Cortex of kidney (tissue), 1 donor: ENCODE measurements at places on chromosomes 4 and X.

- DNase-seq, result no peak
Observed at GRCh38 chr4:162852642-162853041, 314.0 kb downstream of the NAF1 start.

DNA sequence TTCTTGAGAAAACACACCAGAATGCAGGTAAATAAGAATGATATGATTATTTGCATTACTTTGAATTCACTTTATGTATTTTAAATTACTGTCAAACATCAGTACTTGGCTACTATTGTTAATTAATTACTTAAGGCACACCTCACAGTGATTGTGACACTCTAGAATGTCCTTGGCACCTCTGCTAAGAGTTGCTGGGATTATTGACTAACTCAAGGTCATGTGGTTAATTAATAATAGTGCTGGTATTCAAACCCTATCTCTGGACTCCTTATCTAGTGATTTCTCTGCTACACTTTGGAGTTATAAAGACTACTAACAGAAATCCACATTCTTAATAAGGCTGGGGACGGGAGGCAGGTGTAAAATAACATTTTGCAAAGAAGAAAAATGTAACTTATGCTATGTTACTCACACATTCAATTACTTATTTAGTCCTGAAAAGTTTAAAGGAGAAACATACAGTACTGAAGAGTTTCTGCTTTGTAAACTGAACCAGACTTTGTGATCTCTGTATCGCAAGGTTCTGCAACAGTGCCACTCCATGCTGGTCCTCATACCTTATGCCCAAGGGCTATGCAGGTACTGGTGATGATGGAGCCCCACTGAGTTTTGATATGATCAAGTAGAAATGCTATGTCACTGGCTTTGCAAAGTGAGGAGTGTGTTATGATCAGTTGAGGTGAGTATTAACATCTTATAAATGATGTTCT is 242.7 kb downstream of the MID1IP1 start:
- no peak for DNase-seq

DNA sequence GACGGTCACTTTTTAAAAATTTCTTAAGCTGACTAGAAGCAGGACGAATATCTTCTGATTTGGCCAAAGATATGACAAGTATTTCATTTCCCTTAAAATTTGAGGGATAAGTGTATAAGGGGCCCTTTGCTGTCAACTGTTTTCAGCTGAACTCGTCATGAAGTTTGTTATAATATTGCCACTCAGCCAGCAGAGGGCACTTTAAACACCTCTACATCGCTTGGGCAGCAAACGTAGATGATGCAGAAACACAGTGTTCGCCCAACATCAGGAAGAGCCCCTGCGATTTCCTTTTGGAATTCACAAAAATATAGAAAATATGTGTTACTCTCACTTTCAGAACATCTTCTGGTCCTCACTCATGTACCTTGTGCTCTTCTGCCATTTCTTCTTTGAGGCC is 435.7 kb upstream of the FMR1 start:
- DNase-seq, result no peak

DNA sequence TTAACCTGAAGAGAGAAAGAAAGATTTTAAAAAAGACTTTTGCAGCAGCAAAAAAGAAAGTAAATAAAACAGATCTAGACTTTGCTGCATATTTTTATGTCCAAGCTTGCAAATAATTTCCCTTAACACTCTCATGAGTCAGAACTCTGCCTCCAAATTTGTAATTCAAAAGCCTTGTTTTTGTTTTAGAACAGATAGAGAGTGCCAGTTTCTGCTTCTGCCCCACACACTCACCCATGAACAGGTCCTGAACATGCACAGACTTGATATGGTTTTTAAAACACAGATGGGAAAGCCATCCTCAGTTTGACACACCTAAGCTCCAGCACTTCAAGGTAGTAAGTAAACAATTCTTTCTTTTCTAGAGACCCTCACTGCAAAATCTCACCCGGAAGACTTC is 39.7 kb upstream of the VCX3B start:
- no peak for DNase-seq

DNA sequence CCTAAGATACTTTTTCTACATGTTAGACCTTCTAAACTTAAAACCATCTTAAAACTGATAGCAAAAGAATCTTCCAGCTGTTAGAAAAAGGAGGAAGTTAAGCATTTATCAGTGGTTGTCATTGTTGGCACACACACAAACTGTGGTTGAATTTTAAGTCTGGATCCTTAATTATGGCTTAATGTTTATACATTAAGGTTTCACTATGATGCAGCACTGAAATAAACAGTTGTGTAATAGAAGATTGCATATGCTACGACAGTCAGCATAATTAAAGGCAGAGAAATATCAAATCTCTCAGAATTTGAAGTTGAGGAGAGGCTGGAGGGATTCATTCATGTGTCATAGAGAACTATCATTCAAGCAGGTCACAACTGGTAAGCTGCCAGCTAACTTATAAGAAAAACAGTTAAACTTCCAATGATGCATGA is 32.3 kb downstream of the ADGRA3 start:
- DNase-seq, result no peak

DNA sequence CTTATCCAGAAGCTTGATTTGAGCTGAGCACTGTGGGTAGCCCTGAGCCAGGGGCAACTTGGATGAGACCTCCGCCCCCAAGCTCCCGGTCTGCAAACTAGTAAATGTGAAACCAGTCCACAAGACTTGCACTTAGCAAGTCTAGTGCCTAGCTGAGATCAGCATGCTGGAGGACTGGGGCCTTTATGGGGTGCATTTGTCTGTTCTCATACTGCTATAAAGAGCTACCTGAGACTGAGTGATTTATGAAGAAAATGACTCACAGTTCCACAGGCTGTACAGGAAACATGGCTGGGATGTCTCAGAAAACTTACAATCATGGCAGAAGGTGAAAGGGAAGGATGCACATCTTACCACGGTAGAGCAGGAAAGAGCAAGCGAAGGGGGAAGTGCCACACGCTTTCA is 42.1 kb upstream of the HOPX start:
- DNase-seq, result no peak

- no peak for DNase-seq
Observed at GRCh38 chr4:15479089-15479912, 9.6 kb downstream of the CC2D2A start.

GRCh38 chrX:17744896-17745523 is 7.7 kb downstream of the SCML1 start:
- no peak for DNase-seq

DNA sequence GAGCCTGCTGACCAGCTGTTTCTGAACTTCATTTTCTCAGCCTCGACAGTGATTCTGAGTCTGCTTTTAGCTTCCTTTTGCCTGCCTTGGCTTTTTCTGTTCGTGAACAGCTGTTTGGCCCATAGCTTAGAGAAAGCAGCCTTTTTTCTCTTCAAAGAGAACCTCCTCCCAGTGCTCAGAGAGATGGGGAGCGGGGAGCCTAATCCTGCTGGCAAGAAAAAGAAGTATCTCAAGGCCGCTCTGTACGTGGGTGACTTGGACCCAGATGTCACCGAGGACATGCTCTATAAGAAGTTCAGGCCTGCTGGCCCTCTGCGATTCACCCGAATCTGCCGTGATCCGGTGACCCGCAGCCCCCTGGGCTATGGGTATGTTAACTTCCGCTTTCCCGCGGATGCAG is 756 bp downstream of the PABPC5 start:
- DNase-seq, result no peak

GRCh38 chr4:140372751-140373327 is 607 bp upstream of the SCOC start:
- no peak for DNase-seq

DNA sequence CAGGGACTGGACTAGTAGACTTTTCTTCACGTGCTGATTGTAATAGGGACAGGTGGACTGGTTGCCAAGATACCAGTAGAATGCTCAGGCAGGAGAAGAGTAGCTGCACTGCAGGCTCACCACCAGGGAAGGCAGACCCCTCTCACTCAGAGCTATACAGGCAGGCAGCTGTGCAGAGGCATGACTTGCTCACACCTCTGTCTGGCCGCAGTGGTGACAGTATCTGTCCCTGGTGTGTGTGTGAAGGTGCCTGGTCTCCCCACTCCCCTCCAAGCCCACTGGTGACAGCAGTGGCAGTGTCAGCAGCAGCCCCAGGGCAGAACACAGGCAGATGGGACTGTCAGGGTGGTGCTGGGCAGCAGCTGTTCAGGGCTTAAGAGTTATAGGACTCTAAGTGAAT is 140.7 kb downstream of the RPS6KA6 start:
- DNase-seq, result no peak

DNA sequence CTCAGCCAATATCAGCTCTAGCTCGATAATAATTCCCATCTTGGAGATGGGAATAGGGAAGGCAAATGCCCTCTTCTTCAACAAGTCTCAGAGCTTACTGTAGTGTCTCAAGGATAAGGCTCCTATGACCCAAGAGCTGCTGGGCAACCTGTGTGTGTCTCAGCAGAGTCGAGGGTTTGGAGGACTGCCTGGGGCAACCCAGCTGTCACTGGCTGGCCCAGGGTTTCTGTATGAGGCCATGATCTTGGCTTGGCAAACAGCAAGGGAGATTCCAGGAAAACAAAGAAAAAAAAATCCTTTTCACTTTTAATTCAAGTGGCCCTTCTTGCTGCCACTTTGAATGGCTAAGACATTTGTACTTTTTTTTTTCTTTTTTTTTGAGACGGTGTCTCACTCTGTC is 34.4 kb downstream of the TMSB4X start:
- no peak for DNase-seq

GRCh38 chr4:24862073-24862751 is 50.6 kb downstream of the CCDC149 start:
- DNase-seq, result no peak

DNA sequence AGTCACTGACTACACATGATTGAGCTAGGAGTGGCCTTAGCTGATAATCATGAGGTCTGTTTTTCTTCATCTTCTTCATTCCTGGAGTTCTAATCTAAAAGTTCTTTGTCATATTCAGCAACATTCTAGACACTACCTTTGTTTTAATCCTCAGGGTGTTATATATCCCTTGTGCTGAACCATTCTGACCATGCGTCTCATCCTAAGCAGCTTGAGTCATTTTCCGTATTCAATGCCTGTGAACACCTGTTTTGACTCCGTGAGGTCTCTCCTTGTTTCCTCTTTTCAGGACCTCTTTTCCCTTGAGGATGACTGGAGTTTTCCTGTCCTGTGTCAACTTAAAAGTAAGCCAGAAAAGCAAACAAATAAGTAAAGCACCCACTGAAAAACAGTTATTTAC is 597.9 kb downstream of the GBA3 start:
- DNase-seq, result no peak

DNA sequence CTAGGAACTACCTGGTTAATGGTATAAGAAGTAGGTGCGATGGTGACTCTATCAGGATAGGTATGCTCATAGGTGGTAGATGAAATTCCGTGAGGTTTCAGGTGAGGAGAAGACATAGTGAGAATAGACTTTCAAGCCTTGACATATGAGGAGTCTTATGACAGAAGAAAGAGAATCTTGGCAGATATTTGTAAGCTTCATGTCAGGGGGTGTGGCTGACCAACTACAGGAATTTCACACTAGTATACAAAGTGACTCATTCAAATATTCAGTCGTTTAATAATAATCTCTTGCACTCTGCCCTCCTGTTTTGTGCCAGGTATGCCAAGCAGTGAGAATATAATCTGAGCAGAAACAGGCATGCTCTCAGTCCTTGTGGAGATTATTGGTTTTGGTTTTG is 22.8 kb downstream of the PACRGL start:
- no peak for DNase-seq

- no peak for DNase-seq
Observed at GRCh38 chr4:148443512-148444295, 1.5 kb upstream of the NR3C2 start.

- DNase-seq, result no peak
Observed at GRCh38 chr4:118340109-118340508, 12.7 kb downstream of the PRSS12 start.

DNA sequence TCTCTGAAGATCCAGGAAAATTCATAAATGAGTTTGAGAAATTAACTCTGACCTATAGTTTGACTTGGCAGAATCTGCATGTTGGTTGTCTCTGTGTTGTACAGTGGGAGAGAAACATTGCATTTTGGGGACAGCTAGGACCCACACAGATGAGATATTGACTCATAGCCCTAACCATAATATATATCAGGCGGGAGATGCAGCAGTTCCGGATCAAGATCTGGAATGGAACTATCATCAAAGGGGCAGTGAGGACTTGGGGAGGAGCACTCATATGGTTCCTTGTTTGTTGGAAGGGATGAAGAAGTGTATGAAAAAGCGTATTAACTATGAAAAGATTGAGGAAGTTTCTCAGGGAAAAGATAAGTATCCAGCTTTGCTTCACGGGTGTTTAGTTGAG is 14.0 kb downstream of the CXCL2 start:
- no peak for DNase-seq

DNA sequence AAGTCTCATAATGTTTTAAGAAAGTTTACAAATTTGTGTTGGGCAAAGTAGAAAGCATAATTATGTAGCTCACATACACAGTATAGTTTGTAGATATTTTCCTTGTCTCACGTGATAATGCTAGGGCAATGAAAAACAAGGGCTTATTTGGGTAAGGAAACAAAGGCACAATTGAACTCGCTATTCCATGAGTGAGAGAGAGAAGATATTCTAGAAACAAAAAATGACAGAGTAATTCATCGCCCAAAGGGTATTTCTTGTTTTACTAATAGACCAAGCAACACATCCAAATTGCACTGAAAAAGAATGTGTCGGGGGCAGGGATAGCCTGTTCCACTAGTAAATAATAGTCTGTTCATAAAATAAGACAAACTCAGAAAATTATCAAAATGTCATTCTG is 3.6 kb upstream of the ASB11 start:
- no peak for DNase-seq

GRCh38 chr4:122539861-122540465 is 80.9 kb downstream of the IL21 start:
- no peak for DNase-seq

GRCh38 chr4:38060829-38061431 is 100.7 kb downstream of the PTTG2 start:
- no peak for DNase-seq

GRCh38 chr4:70943114-70943513 is 40.9 kb downstream of the MOB1B start:
- no peak for DNase-seq
